NCI-H1105 treated with DMSO at 0.1 percent for 48 hours (cell line): ENCODE measurements at places on chromosomes 4 and X.

- DNase-seq, result no peak
Observed at GRCh38 chr4:176293660-176294059, 24.6 kb upstream of the ASB5 start.

DNA sequence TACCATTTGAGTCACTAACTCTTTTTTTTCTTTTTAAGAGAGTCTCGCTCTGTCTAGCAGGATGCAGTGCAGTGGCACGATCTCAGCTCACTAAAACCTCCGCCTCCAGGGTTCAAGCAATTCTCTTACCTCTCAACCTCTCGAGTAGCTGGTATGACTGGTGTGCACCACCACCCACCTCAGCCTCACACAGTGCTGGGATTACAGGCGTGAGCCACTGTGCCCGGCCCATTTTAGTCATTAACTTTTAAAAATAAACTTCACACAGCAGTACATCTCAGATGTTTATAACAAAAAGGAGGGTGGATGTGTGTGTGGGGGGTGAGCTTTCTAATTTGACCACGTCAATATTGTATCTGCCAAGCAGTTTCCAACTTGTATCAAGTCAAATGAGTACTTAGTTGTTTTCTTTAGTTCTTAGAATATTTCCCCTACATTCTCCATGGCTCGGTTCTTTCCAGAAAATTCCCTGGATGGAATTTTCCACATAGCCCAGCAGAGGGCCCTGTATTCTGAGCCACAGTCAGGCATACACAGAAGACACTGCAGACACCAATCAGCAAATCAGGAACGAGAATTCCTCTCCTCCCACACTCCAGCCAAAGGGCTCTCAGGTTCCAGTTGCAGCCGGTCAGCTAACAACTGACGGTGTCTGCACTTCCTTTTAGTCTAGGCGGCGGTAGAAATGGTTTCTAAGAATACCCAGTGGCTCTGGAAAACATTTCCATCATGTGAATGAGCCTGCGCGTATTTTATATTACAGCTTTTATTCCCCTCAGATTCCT is 20.1 kb upstream of the ARAF start:
- peak; percentile 77 for DNase-seq

DNA sequence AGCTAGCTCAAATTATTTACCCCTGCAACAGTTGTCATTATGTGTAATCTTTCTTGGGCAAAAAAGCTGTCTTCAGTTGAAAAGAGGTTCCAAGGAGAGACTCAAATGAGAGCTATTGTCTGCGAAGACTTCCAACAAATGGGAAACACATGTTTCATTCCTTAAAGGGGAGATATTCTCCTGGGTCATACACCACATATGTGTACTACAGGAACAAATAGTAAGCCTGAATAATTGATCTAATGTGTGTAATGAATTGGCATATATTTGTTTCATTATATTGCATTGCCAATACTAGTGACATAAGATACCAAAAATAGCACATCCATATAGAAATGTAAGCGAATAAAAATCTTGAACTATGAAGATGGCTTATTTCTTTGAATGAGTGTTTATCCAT is 950.9 kb upstream of the NDST4 start:
- no peak for DNase-seq

DNA sequence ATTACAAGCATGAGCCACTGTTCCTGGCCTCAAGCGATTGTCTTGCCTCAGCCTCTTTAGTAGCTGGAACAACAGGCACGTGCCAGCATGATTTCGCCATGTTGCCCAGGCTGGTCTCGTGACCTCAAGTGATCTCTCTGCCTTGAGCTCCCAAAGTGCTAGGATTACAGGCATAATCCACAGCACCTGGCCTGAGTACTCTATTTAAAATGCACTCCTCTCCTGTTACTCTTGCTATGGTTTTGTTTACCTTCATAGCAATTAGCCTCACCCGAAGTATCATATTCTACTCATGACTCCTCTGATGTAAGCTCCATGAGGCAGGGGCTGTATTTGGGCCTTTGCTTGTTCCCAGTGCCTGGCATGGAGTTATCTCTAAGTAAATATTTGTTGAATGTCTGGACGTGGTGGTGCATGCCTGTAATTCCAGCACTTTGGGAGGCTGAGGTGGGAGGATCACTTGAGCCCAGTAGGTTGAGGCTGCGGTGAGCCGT is 92.5 kb upstream of the SLC34A2 start:
- DNase-seq, result peak; percentile 37

DNA sequence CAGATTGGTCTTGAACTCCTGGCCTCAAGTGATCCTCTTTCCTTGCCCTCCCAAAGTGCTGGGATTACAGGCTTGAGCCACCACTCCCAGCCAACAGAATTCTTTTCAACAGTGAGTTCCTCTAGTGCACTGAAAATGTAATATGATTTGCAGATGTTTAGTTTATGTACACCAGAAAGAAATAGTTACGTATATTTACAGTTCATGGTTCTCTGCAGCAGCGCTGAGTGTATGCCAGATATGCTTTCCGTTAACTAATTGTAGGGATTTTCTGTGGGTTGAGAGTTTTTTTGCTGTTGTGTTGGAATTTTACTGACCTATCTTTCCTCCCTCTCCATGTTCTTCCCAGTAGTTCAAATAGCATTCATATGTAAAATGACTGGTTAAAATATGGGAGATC is 44.0 kb downstream of the GAB1 start:
- no peak for DNase-seq

DNA sequence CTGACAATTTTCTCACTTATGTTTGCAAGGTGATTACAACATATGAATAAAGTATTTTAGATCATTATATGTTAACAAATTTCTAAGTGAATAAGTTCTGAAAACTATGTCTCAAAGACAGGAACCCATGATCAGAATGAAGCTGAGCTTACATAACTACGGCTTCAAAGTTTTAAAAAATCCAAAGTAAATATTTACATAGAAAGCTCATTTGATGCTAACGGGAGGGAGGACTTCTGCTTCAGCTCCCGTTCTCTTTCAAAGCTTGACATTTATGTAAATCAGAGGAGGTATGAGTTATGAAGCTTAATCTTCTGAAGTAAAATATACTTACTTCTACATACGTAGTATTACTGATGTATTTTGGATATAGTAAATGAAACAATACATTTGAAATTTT is 72.9 kb upstream of the PDLIM3 start:
- no peak for DNase-seq

GRCh38 chr4:41815473-41815872 is 66.9 kb upstream of the PHOX2B start:
- no peak for DNase-seq

- DNase-seq, result no peak
Observed at GRCh38 chr4:69095301-69095731, 958 bp upstream of the UGT2B7 start.

- no peak for DNase-seq
Observed at GRCh38 chrX:118571836-118572235, 76.2 kb downstream of the DOCK11 start.

DNA sequence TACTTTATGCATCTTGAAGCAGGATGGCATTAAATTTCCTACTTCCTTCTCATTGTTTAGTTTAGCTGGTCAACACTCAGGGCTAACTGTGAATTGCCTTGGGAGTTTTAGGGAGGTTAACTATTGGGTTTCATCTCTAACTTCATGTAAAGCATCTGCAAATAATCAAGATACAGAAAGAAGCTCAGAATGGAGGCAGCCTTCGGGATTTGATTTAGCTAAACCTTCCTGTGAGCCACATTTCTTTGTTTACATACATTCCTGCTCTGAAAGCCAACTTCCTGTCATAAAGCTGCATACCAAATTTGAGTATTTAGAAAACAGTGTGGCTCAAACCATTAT is 131.7 kb upstream of the PCDH18 start:
- no peak for DNase-seq

DNA sequence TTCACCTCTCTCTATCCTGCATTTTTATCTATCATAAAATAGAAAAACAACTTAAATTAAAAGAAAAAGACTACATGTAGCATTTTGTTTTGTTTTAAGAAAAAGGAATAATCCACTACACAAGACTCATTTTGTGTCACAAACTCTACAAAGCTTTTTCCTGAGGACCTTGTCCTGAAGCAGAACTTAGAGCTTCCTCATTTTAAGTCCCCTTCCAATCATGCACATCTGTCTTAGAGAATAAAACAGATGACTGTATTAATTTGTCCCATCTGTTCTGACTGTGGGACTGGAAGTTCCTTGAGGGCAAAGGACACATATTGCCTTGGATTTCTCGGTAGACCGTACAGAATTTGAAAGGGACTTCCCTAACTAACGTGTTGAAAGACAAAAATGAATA is 218.5 kb downstream of the COL25A1 start:
- DNase-seq, result no peak

- DNase-seq, result no peak
Observed at GRCh38 chrX:6029014-6029413, 199.7 kb downstream of the NLGN4X start.

- DNase-seq, result no peak
Observed at GRCh38 chr4:108972613-108973283, 209.9 kb upstream of the ETNPPL start.

- DNase-seq, result no peak
Observed at GRCh38 chr4:2083116-2083825, 24.1 kb downstream of the NAT8L start.

GRCh38 chr4:146182443-146182842 is 6.9 kb downstream of the LSM6 start:
- DNase-seq, result peak; percentile 1

- no peak for DNase-seq
Observed at GRCh38 chrX:24014388-24015018, 12.5 kb downstream of the KLHL15 start.
